Right hindlimb (tissue), 1 donor: ENCODE measurements at places on chromosomes 1 and 21.

DNA sequence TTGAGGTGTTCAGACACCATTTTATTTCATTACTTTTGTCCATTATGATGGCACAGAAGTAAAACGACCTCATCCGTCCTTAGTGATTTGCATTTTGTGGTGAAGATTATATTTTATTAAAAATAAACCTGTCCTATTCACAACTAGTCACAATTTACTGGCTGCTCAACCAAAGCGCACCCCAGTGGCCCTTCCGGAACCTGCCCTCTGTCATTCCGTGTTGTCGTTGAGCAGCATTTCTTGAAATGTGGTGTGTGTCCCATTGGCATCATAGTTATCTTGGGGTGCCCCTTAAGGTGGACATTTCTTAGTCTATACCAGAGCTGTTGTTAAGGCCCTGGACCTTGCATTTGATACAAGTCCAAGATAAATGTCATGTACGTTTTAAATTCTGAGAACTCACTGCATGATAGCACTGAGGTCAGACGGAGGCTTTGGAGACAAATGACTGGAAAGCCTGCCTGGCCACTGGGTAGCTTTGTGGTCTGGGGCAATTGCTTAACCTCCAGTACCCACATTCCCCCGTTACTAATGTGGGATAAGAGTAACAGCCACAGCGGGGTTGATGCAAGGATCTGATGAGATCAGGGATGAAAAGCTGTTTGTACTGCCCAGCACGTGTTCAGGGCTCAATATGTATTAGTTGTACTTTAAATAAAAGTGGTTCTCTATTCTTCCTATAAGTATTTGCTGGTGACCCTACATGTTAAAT is 36.2 kb downstream of the BACH1 start:
- DNase-seq = no peak

DNA sequence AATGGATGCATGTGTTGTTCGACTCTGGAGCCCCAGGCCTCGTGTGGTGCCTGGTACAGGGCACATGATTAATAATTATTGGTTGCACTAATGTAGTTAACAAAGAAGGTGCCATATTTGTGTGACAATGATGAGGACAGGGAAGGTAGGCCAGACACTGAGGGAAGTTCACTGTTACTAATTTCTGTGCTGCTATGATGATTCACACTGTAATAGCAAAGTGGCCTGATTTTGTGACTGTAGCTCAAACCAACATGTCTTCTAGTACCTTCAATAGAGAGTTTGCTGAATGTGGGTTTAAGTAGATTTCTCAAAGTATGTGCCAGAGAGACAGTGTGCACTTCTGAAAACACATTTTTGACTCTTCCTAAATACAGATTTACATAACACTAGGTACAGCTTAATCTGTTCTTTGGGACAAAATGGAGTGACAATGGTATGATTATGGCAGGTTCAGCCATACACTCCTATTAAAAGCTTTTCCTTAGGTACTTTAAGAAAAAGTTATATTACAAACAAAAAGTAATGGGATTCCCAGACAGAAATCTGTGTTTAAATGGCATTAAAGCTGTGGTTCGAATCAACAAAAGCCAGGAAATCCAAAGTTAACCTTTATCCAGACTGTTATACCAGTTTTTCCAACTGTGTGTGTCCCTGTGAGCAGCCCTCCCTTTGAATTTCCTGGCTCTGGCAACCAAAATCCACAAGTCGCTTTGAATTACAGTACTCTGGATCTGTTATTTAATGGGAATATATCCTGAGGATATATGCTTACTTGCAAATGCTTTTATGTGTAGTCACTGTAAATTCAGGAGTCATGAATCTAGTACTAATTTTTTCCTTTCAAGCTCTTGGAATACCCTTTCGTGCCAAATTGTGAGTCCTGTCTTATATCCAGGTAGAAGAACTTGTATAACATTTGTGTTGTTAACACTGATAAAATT is 277.1 kb upstream of the SGIP1 start:
- peak; percentile 49 for DNase-seq

DNA sequence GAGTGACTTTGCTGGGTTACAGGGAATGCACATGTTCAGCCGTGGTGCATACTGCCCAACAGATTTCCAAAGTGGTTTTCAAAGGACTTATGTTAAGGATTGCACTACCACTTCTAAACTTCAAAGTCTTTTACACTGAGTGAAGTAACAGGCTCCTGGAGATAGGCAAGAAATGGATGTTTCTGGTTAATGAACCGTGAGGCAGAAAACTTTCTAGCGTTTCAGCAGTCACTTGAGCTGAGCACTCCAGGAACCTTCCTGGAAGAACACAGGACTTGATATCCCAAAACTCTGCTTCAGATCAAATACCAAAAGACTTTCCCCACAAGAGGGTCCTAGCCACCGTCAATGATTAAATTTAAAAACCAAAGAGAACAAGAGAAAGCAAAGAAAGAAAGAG is 74.3 kb upstream of the ATP1A1 start:
- DNase-seq = no peak

GRCh38 chr21:43575473-43575844 is 83.8 kb downstream of the HSF2BP start:
- DNase-seq = no peak
